Suppressor macrophage treated with lipopolysaccharide for 1 hour (primary cell): ENCODE measurements at places on chromosomes 1 and 21.

DNA sequence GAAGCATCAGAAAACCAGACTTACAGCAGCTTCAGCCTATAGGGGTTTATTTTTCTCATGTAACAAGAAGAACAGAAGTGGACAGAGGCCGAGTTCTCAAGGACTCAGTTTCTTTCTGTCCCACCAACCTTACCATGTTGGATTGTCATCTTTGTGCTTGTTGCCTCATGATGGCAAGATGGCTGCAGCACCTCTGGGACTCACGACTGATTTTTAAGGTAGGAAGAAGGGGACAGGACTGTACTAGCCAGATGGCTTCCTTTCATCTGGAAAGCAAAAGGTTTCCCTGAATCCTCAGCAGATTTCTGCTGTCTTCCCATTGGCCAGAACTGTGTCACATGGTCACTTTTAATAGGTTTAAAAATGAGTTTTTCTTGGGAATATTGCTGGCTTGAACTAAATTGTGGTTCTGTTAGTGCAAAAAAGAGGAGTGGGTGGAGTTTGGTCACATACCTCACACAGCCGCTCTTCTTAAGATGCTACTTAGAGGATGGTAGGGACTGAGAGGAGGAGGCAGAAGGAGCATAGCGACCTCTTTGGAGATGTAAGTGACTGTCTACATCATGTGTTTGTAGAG is 48.1 kb upstream of the ENAH start:
- DNase-seq, result no peak

- peak; percentile 32 for DNase-seq
These were observed 74.2 kb downstream of the PTPRC start for GRCh38 chr1:198713081-198713480.

- DNase-seq, result no peak
These were observed 42.7 kb downstream of the OLIG1 start for GRCh38 chr21:33112681-33113080.

DNA sequence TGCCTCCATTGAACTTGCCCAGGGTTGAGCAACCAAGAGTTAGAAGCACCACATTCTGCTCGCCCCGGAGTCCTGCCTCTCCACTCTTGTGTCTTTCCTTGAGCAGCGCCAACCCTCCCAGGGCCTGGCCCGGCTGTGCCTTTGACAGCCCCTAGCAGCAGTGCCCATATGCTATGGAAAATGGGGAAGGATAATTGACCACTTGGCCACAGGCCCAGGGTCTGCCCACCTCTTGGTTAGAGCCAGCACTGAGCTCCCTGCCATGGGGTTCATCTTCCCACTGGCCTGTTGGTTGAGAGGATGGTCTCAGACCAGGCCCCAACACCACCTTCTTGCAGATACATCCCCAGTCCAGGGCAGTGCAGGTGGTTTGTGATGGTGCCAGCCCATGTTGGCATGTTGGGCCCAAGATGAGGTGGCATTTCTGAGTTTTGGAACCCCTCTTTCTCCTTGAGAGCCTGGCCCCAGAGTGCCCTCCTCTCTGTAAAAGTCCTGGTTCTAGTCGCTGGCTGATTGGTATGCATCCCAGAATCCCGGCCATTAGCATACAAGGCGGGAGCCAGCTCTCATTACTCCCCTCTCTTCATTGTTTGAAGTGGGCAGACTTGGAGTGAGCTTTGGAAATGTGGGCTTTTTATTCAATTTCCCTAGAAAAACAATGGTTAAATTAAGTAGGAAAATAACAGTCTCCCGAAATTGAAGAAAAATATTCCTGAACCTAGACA is 7.6 kb downstream of the ARHGEF10L start:
- no peak for DNase-seq

- no peak for DNase-seq
These were observed 3.9 kb upstream of the TP53BP2 start for GRCh38 chr1:223849352-223850254.

- no peak for DNase-seq
These were observed 30.2 kb upstream of the DUSP10 start for GRCh38 chr1:221772117-221772516.

DNA sequence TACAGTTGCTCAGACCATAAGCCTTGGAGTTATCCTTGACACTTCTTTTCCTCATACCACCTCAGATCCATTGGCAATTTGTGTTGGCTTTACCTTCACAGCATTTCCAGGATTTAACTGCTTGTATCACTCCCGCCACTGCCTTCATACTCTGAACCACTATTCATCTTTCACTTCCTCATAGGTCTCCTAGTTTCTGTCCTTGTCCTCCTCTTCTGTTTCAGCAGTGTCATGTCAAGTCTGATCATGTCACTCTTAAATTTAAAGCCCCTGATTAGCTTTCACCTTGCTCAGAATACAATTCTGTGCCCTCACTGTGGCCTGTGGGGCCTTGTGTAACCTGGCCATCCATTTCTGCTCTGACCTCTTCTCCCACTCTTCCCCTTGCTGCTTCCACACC is 34.7 kb upstream of the C1orf115 start:
- DNase-seq, result peak; percentile 6

- DNase-seq, result peak; percentile 35
These were observed 4.7 kb downstream of the SORT1 start for GRCh38 chr1:109392788-109393616.

- DNase-seq, result no peak
These were observed 377 bp downstream of the SAMD13 start for GRCh38 chr1:84301785-84302385.

DNA sequence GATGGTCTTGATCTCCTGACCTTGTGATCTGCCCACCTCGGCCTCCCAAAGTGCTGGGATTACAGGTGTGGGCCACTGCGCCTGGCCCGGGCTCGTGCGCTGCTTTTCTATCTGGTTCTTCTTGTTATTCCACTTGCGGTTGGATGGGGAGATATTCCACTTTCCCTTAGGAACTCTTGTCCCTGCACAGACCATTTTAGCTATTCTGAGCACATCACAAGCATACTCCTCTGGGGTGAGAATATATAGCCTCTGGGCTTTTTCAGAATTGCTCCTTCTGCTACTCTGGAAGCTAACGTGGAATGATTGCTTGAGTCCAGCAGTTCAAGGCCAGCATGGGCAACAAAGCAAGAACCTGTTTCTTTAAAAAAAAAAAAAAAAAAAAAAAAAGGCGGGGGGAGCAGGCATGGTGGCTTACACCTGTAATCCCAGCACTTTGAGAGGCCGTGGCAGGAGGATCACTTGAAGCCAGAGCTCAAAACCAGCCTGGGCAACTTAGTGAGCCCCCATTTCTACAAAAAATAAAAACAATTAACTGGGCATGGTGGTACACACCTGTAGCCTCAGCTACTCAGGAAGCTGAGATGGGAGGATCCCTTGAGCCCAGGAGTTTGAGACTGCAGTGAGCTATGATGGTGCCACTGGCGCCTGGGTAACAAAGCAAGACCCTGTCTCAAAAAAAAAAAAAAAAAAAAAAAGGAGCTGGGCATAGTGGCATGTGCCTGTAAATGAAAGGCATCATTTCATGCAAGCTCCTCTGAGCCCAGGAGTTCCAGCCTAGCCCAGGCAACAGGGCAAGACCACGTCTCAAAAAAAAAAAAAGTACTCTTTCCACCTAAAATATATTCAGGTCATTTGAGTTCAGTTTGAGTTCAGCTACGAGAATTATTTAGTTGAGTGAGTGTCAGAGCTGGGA is 11.8 kb upstream of the PGD start:
- DNase-seq, result no peak

DNA sequence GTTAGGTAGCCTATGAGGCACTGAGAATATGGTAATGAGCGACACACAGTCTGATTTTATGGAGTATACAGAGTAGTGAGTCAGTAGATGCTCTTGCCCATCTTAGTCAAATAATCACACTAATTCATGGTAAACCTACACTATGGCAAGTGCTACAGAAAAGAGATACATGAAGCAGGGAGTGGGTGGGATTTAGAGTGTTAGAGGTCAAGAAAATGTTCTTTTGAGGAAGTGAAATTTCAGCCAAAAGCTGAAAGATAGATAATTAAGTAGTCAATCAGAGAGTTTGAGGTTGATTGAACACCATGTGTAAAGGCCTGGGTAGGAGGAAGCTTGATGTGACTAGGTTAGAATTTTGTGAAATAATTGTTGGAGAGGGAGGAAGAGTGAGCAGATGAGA is 14.7 kb downstream of the MDM4 start:
- DNase-seq, result peak; percentile 53

DNA sequence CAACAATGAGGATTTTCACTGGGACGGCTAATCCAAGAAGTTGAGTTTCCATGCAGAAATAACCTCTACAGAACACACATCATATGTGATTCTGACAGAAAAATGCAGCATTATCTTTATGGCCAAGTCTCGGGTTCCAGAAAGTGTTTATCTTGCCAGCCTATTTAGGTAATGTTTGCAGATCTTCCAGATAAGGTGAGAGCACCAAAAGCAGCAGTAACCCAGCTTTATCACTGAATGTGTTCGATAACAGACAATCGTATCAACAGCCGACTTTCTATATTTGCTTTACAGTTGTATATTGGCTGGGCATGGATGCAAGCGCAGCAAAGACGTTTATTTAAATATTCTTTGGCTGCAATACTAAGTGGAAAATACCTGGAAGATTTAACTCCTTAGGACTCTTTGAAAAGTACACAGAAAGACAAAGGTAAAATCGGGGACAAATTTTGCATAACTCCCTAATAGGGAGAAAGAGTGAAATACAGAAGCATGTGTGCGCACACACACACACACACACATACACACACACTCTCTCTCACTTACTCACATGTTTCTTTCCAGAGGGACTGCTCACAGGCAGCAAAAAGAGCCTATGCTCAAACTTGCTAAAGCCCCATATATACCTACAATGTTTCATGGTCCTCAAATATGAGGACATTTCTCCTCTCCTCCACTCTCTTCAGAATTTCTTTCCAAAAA is 3.0 kb upstream of the CTSK start:
- no peak for DNase-seq

GRCh38 chr1:239566074-239566473 is 179.7 kb downstream of the CHRM3 start:
- no peak for DNase-seq

- DNase-seq, result peak; percentile 44
These were observed 90.6 kb downstream of the SGIP1 start for GRCh38 chr1:66624412-66625060.

- DNase-seq, result peak; percentile 71
These were observed 83.0 kb upstream of the ATF3 start for GRCh38 chr1:212525479-212526110.

DNA sequence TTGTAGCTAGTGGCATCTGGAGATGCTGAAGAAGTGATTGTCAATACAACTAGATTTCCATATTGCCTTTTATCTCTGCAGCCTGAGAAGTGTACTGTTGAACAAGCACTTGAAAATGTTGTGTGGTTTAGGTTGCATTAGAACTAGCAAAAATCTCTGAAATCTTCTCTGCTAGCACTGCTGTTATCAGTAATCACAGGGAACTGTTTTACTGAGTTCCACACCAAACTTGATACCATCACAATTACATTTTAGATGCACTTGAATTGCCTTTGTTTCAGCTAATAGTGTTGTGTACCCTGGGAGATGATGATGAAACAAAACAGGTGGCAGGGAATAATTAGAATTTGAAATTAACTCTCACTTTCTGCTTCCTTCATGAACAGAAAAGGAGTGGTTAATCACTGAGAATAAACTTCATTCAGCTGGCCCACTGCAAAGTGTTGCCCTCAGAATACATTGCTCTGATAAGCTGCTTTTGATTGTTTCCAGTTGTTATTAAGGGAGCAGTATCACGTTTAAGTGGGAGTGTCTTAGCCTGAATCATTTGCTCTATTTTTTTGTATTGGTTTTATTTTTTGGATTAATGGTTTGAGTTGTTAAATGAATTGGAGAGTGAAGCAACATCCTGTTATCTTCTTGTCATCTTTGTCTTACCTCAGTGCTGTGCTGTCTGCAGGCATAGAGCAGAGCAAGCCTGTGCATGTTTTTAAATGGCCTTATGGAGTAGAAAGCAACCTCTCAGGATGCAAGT is 13.0 kb downstream of the FAM20B start:
- DNase-seq, result no peak

GRCh38 chr1:53088616-53089300 is 26.7 kb downstream of the PODN start:
- no peak for DNase-seq

DNA sequence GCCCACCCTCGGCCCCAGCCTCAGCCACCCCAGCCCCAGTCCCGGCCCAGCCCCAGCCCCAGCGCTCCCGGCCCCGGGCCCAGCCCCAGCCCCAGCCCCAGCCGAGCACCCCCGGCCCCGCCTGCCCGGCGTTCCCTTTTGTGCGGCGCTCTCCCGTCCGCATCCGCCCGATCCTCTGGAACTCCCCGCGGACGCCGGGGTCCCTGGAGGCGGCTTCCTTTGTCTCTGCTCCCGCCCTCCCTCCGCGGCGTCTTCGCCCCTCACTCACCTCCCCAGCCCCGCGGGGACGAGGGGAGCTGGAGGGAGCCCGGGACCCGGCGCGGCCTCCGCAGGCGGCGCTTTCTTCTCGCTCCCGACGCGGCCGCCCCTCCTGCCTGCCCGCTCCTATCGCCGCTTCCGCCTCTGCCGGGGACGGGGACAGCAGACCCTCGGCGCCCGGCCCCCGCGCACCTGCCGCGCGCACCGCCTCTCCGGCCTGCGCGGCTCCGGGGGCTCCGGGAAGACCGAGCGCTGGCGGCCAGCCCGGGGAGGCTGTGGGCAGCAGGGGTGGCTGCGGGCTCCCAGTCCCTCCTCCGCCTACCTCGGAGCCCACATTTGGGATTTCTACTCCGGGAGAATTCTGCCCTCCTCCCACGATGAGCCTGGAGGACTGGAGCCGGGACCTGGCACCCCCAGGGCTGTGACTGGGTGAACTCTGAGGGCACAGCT is 14.0 kb downstream of the AGRN start:
- no peak for DNase-seq

- no peak for DNase-seq
These were observed 9.3 kb downstream of the LRRC71 start for GRCh38 chr1:156929596-156930238.

- DNase-seq, result peak; percentile 53
These were observed 679 bp downstream of the ABL2 start for GRCh38 chr1:179228783-179229213.
